Osteoblast (primary cell): ENCODE measurements at places on chromosomes 4 and X. TPM values are rescaled to one million over a fixed set of nuclear protein-coding genes. Genes with fewer than 3 reads are reported as not detected.

HMX1 gene
- total RNA-seq, result not detected in 2 replicates

CXCL11 gene
- not detected in 2 replicates for total RNA-seq

RBM41 gene
- total RNA-seq, result 13.8 and 15.3 TPM in 2 replicates

NOX1 gene
- total RNA-seq, result not detected in 2 replicates

TEX13C gene
- total RNA-seq, result not detected in 2 replicates

EPGN gene
- total RNA-seq, result 1.1 and 1.2 TPM in 2 replicates

SLC2A9 gene
- total RNA-seq, result 2.5 and 3.5 TPM in 2 replicates

DNA sequence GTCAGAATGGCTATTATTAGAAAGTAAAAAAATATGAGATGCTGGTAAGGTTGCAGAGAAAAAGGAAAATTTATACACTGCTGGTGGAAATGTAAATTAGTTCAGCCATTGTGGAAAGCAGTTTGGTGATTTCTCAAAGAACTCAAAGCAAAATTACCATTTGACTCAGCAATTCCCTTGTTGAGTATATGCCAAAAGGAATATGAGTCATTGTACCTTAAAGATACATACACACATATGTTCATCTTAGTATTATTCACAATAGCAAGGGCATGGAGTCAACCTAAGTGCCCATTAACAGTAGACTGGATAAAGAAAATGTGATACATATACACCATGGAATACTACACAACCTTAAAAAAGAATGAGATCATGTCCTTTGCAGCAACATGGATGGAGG lies 148.2 kb downstream of the COMMD8 start:
- no peak for DNase-seq

DNA sequence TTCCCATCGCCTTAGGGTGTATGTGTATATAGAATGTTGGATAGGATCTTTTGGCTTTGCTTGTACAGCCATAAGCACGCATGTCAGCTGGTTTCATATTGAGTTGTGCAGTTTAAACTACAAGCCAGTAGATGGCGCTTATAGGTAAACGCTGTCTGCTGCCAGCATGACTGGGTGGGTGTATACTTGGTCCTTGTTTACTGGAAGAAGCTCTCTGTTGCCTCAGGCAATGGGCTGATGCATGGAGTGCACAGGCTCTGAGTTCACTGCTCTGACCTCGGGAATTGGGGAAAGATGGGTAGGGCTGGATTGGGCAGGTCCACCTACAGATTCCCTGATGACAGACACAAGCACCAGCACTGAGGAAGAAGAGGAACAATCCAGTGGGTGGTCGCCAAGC lies 831.5 kb downstream of the STIM2 start:
- no peak for DNase-seq

- DNase-seq, result no peak
Measured at GRCh38 chr4:147037069-147037468, 91.4 kb upstream of the TTC29 start.

DNA sequence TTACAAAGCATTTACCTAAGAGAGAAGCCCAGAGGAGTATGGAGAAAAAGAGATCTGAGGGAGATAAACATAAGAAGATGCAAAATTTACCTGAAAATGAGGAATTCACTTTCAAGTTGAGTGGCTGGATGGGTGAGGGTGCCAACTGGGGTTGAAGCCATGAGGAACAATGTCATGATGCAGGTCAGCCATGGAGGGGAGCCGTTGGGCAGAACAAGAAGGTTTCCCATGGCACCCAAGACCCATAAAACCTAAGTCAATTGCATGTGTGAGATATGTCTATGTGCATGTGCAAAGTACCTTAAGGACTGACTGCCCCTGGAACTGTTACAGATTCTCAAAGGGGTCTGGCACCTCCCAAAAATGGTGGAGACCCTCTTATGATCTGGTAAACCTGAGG lies 46.6 kb upstream of the PRRG1 start:
- peak; percentile 22 for DNase-seq

DNA sequence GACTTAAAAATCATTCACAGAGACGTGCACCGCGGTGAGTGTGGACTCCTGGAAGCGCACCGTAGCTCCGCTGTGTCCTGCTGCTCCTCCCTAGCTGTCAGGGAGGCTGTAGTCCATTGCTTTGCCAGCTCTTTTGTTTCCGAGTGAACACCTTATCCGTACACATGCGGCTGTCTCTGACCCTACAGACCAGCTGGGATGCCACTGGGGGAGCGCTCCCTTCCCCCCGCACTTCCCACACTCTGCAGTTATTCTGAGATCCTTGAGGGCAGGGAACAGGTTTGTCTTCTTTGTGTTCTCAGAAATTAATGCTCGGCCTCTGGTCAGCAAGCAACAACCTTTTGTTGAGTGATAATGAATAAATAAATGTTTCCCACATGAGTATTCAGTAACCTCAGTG lies 33.7 kb upstream of the MSANTD1 start:
- DNase-seq, result peak; percentile 13

DNA sequence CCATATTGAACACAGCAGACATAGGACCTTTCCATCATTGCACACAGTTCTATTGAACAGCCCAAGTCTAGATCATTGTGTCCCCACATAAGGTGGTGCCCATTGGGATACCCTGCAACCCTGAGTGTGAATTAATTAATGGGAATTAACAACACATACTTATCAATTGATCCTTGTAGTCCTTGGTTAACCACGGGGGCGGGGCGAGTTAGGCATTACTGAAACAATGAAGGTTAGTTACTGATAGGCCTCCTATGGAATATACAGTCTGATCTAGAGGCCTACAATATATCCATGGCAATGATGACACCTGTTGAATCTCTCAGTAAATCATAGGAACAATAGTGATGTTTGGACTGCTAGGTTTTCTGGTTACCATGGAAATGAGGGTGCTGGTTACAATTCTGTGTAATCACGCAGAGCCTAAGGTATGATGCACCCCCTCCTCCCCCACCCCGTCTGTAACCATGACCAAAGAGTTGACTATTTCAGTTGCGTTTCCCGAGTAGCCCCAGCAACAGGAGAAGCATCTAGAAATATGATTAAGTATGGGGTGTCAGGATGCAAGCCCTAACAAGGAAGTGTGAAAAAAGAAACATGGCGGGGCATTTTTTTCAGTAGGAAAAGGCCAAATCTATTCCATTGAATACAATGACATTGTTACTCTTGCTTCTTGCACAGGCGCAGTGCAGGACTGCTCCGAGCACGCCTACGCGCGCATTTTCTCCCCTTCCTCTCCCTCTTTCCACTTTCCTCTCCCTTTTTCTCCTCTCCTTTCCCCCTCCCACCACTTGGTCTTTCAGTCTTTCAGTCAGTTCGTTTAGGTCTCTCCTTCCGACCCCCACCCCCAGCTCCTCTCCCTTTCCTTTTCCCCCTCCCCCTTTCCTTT lies 677 bp upstream of the NONO start:
- DNase-seq, result peak; percentile 8

DNA sequence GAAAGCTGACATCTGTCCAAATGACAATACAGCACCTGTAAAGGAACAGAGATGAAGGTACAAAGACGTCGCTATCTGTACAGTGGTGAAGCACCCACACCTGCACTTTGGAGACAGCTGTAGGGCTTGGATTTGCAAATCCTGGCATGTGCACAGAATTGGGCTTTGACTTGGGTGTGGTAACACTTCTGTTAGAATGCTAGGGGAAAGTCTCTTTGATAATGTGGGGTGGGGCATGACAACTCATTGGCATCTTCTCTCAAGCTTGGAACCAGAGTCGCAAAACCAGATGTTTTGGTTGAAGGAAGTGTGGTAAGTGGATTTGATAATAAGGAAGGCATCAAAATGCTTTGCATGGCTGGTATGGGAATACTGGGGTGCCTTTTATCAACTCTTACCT lies 55.5 kb downstream of the VCX3B start:
- DNase-seq, result no peak

DNA sequence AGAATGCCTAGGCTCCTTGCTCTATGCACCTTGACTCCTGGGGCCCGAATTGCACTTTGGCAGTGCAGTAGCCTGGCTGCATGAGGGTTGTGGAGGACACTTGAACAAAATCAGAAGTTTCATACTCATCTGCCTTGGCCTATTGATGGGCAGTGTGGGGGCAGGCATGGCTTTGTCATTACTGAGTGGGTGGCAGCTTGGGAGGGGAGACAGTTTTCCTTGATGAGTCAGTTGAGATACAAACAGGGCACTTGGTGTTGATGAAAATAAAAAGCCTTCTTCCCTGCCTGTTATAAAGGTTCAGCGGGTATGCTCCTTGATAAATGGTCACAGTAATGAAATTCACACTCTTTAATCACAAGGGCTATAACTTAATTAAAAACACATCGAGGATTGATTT lies 126.8 kb upstream of the MAMLD1 start:
- peak; percentile 68 for DNase-seq

- DNase-seq, result no peak
Measured at GRCh38 chr4:185364886-185365285, 30.8 kb downstream of the LRP2BP start.

DNA sequence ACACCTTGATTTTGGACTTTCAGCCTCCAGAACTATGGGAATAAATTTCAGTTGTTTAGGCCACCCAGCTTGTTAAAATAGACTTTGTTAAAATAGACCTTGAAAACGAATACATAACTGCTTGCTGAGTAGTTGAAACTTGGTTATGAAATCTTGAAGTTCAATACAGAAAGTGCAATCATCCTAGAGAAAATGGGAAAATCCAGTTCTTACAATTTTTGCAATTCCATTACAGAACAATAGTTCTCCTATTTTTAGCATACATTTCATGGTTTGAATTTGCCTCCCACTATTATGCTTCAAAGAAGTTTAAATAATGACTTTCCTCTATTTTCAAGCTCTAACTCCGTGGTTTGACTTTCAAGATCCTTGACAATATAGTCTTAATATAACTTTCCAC lies 10.5 kb downstream of the TLR1 start:
- DNase-seq, result no peak

DNA sequence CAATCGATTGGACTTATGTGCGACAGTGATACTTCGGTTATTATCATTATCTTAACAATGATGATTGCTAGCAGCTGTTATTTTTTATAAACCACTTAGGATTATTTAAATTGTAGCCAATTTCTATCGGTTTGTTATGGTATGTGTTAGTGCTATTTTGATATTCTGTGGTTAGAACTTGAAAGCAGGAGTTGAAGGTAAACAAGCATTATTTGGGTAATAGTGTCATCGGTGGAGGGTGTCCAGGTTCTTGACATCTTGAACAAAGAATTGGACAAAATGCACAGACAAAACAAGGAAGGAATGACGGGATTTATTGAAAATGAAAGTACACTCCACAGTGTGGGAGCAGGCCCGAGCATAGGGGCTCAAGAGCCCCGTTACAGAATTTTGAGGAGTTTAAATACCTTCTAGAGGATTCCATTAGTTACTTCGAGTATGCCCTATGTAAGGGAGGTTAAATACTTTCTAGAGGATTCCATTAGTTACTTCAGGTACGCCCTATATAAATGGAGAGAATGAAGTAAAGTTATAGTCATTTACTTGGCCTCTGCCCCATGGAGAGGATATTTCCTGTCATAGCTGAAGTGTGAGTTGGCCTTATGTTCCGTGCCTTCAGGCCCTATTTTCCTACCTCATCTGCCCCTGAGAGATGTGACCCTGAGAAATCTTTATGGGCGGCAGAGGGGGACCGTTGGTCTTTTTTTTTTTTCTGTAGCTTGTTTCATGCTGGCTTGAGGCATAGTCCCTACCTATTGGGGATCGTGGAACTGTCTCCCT lies 13.1 kb downstream of the MOB1B start:
- DNase-seq, result no peak

DNA sequence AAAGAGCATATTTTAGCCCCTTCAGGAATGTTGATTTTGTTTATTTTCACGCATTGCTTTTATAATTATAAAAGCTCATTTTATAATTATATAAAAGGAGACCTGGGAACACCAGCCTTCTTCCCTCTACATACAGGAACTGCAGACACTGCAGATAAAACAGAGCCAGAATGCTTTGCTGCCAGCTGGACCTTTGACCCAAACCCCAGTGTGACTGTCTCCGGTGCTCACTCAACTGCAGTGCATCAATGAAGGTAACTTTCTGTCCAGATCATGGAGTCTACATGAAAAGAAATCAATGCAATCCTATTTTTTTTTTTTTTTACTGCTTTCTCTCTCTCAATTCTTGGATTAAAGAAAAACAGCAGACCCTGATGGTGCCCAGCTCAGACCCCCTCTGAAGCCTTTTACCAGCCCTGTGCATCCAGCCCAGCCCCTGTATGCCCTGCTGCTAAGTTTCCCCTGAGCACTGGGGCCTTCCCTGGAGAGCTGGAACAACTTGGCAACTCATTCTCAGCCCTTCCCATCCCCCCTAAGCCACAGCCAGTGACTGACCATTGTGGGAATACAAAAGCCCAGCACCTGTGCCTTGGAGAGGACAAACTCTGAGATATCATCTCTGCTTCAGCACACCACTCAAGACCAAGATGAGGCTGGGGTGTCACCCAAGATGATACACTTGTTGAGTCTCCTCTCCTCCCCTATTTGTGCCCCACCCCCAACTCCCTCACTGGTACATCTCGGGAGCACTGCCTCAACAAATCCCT lies 182.1 kb downstream of the EVC2 start:
- no peak for DNase-seq
